ENCODE measurements at places on chromosomes 5 and 9.

GRCh38 chr5:66974256-66974655 lies 222.3 kb downstream of the CD180 start:
- DNase-seq, result no peak

DNA sequence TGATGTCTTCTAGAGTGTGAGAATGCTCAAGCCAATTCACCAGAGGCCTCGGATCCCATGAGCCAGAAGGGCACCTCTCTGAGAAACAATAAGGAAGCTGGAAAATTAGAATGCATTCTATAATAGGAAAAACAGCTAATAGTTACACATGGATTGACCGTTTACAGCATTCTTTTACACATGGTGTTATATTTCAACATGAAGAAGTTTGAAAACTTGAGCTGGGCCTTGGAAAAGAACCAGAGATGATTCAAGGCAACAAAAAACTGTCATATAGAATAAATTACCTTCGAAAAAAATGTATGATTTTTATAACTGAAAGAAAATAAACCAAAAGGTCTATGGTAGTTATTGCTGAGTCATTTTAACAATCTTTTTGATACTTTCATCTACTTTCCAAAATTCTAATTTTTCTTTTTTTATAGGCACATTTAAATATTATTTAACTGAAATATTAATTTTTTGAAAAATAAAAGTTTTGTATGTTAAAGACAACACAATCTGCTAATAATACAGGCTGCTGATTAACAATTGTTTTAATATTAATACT lies 6.2 kb downstream of the SH3TC2 start:
- DNase-seq, result no peak

DNA sequence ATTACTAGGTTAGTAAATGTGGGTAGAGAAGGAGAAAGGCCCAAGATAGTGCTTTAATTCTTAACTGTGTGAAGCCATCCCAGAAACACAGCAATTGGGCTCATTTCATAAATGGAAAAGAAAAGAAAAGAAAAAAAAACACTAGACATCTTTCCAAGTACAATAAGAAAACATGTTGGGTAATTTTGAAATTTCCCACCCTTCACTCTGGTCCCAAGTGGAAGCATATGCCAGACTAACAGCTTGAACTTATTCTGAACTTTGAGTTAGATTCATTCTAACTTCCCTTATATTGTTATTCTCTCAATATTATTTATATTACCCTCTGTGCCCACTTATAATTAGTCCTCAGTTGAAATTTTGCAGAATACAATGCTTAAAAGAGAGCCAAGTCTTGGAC lies 113.4 kb upstream of the GHR start:
- DNase-seq, result no peak

DNA sequence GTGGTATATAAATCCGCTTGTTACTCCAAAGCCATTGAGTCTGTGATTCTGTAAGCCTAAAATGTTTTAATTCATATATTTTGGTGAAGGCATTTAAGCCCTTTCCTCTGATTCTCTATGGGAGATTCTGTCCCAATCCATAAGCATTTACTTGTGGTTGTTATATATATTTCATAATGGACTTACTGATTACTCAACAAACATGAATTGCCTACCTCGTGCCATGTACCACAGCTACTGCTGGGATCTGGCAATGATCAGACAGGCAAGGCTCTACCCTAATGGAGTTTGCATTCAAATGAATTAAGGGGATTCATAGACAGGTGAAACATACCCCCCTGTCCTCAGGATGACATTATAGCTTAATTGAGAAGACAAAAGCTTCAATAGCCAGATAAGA lies 54.5 kb downstream of the C9orf152 start:
- no peak for DNase-seq

DNA sequence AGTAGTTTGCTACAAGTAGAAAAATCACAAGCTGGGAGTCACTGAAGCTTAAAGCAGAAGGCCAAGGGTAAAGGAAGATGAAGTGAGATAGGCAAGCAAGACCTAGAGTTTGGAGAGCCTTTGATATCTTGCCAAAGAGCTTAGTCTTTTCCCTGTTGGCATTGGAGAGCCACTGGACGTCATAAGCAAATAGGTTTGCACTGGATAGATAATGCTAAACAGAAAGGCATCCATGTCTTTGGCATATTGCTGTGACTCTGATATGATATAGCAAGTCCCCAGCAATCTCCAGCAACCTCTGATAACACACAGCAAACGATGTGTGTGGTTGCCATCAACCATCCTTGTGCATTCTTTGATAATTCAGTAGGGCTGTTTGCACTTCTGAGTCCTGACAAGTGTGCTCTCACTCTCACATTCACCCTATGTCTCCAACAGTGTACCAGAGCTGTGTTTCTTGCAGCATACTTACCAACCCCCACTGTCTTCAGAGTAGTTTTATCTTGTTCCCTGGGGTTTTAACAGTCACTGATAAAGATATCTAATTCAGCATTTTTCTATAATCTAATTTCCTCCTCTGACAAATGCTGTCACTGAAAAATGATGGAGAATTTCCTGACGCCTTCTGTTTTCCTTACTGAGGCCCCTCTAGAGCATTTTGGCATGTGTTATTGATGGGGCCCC lies 16.9 kb upstream of the FREM1 start:
- DNase-seq, result no peak

DNA sequence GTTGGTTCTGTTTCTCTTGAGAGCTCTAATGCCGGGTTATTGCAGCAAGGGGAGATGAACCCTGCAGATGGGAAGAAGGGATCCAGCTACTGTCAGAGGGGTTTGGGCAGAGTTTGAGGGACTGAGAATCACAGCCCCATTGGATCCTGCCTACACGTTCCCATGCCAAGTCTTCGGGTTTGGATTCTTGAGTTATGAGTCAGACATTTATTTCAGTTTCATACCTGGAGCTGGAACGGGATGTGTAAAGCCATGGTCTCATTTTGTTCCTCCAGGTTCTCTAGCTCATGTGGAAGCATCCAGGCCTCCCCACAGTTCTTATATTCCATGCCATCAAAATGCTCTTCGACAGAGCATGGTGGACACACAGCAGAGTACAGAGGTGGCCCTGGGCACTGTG lies 275.4 kb upstream of the IRX4 start:
- DNase-seq, result no peak
